Sigmoid colon (tissue), 7 donors: ENCODE measurements at places on chromosomes 11 and 22. TPM values are rescaled to one million over a fixed set of nuclear protein-coding genes. Genes with fewer than 3 reads are reported as not detected.

Gene MFRP
- not detected for total RNA-seq

Gene FOSL1
- 0.36 TPM for total RNA-seq

Gene OLFML1
- 10.3 TPM for total RNA-seq

Gene FGF3
- not detected for total RNA-seq

Gene OR5AP2
- total RNA-seq, result not detected

- no peak overlapping the region for H3K27ac ChIP-seq
- H3K4me3 ChIP-seq, result no peak overlapping the region
- no peak for DNase-seq
- no peaks in the 10 kb centered on the region for H3K27me3 ChIP-seq
- H3K36me3 ChIP-seq, result no peaks in the 10 kb centered on the region
- no peaks in the 10 kb centered on the region for H3K4me1 ChIP-seq
These were observed 651.3 kb upstream of the KIRREL3 start for GRCh38 chr11:127651888-127652221.

DNA sequence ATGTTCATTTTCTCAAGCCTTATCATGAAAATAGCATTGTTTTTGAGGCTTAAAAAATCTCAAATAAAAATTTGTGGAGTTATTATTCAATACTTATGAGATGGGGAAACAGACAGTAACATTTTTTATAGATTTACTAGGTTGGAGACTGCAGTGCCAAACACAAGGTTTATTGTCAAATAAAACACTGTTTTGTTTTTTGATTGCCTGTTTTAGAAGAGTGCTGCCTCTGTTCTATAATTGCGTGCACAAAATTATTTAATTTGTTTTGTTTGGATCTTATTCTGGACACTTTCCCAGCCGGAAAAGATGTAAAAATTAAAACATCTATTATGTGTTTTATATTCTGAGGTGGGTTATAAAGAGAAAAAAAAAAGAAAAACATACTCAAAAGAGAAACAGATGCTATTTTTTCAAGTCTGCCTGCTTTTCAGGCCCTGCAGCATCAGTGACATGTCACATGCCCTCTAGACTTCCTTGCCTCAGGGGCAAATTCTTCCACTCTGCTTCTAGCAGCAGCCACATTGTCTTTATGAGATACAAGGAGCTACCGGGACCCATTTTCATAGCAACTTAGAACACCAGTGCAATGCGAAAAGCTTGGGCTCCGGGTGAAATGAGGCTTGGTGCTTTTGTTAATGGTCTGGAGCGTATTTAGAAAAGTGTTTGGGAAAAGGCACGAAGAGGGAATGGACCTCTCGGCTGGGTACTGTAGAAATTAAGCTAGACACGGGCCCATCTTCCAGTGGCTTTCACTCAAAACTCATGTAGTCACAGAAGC, 77.5 kb downstream of the EFCAB6 start:
- H3K36me3 ChIP-seq, result no peaks in the 10 kb centered on the region
- H3K27ac ChIP-seq, result no peak overlapping the region
- no peaks in the 10 kb centered on the region for H3K4me1 ChIP-seq
- H3K4me3 ChIP-seq, result no peak overlapping the region
- DNase-seq, result no peak
- no peaks in the 10 kb centered on the region for H3K27me3 ChIP-seq

DNA sequence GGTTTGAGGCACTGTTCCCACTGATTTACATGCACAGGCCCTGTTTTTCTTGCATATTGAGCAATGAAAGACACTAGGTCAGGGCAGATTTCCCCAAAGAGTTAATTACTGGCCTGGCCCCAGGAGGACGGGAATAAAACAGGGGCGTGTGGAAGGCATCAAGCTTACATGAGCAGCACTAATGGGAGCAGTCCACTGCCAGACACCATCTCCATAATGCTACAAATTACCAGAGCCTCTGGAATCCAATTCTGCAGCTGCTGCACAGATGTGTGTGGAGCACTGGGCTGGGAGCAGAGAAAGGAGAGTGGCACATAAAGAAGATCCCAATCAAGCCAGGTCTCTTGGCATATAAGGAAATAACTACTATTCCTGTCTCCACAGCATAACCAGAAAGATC, 96.9 kb downstream of the CCDC34 start:
- no peak for DNase-seq
- no peaks in the 10 kb centered on the region for H3K27me3 ChIP-seq
- H3K36me3 ChIP-seq, result no peaks in the 10 kb centered on the region
- H3K27ac ChIP-seq, result no peak overlapping the region
- no peak overlapping the region for H3K4me3 ChIP-seq
- no peaks in the 10 kb centered on the region for H3K4me1 ChIP-seq

DNA sequence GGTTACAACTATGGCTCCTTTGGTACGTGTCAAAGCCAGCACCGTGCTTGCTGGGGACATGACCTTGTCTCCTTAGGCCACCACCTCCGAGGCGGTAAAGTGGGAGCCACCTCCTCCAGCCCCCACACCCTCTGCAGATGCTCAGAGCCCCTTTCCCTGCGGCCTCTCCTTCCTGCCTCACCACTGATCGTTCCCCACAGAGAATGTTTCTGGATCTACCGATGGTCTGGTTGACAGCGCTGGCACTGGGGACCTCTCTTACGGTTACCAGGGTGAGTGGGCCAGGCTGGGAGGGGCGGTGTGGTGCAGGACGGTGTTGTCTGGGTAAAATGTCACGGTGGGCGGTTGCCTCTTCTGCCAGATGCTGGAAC, 8.9 kb downstream of the SIDT2 start:
- peak; percentile 53 for DNase-seq
- H3K27me3 ChIP-seq, result no peaks in the 10 kb centered on the region
- peaks cover 55% of the 10 kb centered on the region for H3K36me3 ChIP-seq

- no peak overlapping the region for H3K4me3 ChIP-seq
- H3K27me3 ChIP-seq, result no peaks in the 10 kb centered on the region
- no peak for DNase-seq
- H3K36me3 ChIP-seq, result no peaks in the 10 kb centered on the region
- no peaks in the 10 kb centered on the region for H3K4me1 ChIP-seq
These were observed 110.0 kb upstream of the SYN3 start for GRCh38 chr22:33167998-33168790.

GRCh38 chr11:125980436-125980835, 34.6 kb downstream of the VSIG10L2 start:
- H3K27ac ChIP-seq, result no peak overlapping the region
- H3K27me3 ChIP-seq, result no peaks in the 10 kb centered on the region
- no peaks in the 10 kb centered on the region for H3K4me1 ChIP-seq
- no peak for DNase-seq
- no peak overlapping the region for H3K4me3 ChIP-seq

DNA sequence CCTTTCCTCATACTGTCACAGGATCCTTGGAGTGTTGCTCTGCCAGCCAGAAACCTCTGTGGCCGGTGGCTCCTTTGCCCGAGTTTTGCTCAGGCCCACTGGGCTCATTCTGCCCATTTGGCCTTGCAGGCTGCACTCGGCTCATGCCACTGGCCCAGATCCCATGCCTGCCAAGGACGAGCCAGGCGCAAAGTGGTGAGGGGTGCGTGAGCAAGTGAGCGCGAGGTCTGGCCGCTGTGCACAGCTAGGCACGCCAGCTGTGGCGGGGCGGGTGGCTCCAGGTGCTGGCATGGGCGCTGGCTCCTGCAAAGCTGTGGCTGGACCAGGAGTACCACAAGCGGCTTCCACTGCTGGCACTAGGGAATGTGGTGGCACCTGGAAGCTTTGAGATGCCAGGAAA, 2.8 kb upstream of the RNF141 start:
- H3K27ac ChIP-seq, result no peak overlapping the region
- H3K27me3 ChIP-seq, result no peaks in the 10 kb centered on the region
- no peaks in the 10 kb centered on the region for H3K4me1 ChIP-seq
- no peak overlapping the region for H3K4me3 ChIP-seq

DNA sequence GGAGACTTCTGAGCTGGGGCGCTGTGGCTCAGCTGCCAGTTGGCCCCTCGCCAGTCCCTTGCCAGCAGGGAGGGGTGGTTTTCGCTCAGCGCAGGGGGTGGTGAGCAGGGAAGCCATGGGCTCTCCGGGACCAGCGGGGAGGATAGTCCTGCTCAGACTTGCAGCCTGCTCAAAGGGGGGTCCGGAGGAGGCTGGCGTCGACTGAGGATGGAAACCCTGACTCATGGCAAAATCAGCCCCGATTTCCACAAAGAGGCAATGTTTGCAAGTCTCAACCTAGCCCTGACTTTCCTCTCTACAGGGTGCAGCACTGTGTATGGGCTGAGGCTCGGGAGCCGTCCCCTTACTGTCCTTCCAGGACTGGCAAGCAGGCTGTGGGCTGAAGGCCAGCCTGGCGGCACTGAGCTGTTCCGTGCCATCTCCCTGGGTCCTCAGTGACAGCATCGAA, 35.1 kb downstream of the FBLN1 start:
- H3K36me3 ChIP-seq, result no peaks in the 10 kb centered on the region
- no peak overlapping the region for H3K4me3 ChIP-seq
- H3K4me1 ChIP-seq, result peaks cover 50% of the 10 kb centered on the region
- peak; percentile 90 for DNase-seq

DNA sequence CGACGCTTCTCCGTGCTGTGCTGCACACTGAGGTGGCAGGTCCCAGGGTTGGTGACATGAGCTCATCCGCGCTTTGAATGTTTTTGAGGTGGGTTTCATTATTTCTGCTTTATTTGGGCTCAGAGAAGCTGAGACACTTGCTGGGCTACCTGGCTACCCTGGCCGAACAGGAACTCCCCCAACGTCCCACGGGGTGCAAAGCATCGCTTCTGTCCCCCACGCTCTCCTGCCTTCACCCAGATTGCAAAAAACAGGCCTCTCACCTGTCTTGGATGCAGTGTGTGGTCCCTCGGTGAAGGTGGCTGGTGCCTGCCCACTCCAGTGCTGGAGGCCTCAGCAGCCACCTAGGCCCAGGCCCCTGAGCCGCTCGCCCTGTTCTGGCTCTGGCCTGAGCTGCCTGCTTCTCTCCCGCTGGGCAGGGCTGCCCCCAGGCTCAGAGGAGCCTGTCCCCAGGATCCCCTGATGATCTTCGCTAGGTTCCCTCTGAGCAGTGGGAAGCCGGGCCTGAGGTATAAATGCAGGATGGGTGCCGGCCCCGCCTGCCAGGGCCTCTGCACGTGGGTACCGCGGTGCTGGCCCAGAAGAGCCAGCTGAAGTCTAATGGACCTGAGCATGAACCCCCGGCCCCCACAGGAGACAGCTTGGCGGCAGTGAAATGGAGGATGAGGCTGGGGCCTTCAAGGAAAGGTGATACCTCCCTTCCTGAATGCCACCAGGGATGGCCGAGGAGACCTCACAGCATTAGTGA, 15.8 kb upstream of the MRGPRD start:
- peaks cover 38% of the 10 kb centered on the region for H3K4me1 ChIP-seq
- DNase-seq, result peak; percentile 62

DNA sequence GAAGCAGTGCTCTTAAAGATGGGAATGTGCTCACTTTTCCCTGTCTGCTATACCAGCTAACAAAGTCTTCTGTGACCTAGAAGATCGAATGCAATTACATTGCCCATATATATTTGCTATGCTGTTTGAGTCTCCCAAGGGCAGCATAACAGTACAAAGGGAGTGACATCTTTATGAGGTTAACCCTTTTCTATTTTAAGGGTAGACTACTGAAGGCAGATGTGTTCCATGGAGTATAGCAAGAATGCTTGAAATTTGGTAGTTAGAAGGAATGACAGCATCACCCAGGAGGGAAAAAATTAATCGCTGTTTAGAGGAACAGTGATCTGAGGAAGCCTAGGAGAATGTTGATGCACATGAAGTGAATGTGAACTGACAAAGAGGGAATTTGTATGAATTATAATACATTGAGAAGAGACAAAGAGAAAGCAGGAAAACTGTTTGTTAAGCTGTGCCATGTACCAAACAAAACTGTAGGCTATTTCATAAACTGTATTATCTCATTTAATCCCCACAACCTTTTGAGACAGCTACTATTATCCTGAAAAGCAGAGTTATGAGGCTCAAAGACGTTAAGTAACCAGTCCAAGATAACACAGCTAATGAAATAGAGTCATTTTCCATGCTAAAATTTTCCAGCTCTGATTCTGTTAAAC, 13.0 kb downstream of the MAML2 start:
- H3K27me3 ChIP-seq, result no peaks in the 10 kb centered on the region
- H3K36me3 ChIP-seq, result no peaks in the 10 kb centered on the region
- no peak overlapping the region for H3K27ac ChIP-seq
- no peak overlapping the region for H3K4me3 ChIP-seq
- H3K4me1 ChIP-seq, result peaks cover 28% of the 10 kb centered on the region

- H3K4me1 ChIP-seq, result no peaks in the 10 kb centered on the region
- H3K27ac ChIP-seq, result no peak overlapping the region
- no peaks in the 10 kb centered on the region for H3K36me3 ChIP-seq
- DNase-seq, result no peak
These were observed 37.6 kb upstream of the SLC5A1 start for GRCh38 chr22:32005453-32005852.

DNA sequence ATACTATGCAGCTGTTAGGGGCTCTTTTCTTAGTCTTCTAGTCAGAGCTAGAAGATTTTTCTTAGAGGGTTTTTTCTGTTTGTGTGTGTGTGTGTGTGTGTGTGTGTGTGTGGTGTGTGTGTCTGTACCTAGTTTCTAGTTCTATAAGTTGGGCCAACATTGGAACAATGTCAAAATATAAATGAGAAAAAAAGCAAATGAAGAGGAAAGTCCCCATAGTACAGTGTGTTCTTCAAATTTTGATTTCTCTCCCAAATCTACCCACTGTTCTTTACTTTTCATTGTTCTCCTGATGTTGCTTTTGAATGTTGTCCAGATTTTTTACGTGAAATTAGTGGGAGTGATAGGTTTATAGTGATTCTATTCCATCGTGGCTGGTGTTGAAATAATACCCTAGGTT, 2153.4 kb upstream of the RAG2 start:
- DNase-seq, result no peak
- no peak overlapping the region for H3K4me3 ChIP-seq
- H3K27me3 ChIP-seq, result no peaks in the 10 kb centered on the region
- H3K4me1 ChIP-seq, result no peaks in the 10 kb centered on the region

DNA sequence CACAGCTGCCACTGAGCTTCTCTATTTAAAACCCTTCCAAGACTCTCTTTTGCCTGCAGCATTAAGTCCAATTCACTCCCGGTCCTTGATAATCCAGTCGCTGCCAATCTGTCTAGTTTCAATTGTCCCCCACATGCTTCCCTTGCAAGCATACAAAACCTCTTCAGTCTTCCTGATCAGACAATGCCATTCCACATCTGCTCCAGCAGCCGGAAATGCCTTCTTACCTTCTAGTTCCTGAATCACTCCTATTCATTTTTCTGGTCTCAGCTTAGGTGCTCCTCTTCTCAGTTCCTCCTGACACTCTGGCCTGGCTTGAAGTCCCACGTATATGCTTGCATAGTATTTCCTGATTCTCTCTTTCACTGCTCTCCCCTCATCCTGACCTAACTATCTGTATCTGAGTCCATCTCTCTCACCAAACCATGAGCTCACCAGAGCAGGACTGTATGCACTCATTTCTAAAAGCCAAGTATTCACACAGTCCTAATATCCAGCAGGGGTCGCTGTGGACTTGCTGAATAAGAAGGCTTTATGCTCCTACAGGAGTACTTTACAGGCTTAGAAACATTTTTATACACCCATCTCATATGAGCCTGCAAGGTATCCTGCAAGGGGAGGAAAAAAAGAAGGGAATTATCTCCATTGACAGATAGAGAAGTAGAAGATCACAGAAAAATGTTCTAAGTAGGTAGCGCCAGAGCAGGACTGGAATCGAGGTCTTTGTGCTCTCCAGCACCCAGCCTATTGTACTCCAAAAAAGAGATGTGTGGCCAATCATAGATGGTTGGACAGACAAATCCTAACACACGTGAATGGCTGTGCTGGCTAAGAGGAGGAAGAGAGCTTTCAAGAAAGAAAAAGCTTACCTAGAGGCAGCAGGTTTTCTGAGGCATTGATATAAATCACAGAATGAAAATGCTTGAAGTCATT, 19.2 kb downstream of the XRRA1 start:
- peaks cover 9% of the 10 kb centered on the region for H3K4me1 ChIP-seq
- no peak overlapping the region for H3K27ac ChIP-seq
- no peaks in the 10 kb centered on the region for H3K36me3 ChIP-seq
- no peak overlapping the region for H3K4me3 ChIP-seq
- no peaks in the 10 kb centered on the region for H3K27me3 ChIP-seq
